ENCODE measurements at places on chromosomes 5 and 9. TPM values are rescaled to one million over a fixed set of nuclear protein-coding genes. Genes with fewer than 3 reads are reported as not detected.
A peak's percentile ranks its signal among the peaks of the same experiment; 100 is the strongest.

GRCh38 chr9:93151097-93151784 is 17.2 kb upstream of the NINJ1 start:
- DNase-seq = no peak

The OR13J1 gene
- total RNA-seq = not detected

DNA sequence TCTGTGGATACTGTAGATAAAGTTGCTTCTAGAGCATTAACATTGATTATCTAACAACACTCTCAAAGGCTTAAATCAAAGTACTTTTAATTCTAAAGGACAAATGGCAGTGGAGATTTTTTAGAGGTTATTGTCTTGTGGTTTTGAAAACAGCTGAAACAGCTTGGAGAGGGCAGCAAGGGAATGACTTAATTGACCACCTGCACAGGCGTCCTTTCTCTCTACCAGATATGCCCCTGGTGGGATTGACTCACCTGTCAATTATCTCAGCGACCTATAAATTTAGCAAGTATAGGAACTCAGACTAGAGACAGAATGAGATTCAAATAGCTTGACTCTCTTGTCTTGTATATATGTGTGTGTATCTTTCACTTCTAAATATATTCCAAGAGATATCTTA is 13.5 kb downstream of the ARL14EPL start:
- DNase-seq = no peak

The ADRB2 gene
- total RNA-seq = 0.59 TPM

The NRARP gene
- total RNA-seq = 0.12 TPM

DNA sequence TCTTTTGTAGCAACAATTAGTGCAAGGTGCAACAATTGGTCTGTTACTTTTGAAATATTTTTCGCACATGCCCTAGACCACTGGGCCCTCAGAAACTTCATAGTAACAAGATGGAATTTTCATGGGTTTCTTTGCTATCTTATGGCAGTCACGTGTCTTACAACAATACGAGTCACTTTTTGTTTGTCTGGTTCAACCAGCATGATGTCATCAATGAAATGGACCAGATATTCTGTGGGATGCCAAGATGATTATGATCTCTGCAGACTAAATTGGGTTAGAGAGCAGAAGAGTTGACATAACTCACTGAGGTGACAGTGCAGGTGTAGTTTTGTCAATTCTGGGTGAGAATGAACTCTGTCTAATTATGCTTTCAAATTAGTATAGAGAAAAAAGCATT is 239.6 kb upstream of the RIOK2 start:
- DNase-seq = no peak

DNA sequence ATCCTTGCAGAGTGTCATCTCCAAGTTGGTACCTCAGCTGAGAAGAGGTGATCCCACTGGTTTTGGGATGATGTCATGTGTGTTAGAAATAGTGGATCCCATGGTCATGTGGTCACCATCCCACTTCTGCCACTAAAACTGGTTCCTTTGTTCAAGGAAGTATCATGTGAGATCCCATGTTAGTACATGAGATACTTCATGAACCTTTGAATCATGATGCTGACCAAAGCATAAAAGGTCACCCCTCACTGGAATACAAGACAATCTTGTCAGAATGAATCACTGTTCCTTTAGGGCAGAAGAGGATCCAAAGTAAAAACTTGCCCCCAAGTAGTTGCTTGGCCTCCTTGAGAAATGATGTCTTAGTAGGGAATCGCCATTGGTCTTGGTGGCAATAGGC is 150.9 kb upstream of the MOCS2 start:
- no peak for DNase-seq

The NAIP gene
- total RNA-seq = 0.78 TPM

The ADAMTS2 gene
- total RNA-seq = 0.49 TPM

The FAM153A gene
- not detected for total RNA-seq

GRCh38 chr9:132506977-132507669 is 75.3 kb upstream of the BARHL1 start:
- no peak for DNase-seq

DNA sequence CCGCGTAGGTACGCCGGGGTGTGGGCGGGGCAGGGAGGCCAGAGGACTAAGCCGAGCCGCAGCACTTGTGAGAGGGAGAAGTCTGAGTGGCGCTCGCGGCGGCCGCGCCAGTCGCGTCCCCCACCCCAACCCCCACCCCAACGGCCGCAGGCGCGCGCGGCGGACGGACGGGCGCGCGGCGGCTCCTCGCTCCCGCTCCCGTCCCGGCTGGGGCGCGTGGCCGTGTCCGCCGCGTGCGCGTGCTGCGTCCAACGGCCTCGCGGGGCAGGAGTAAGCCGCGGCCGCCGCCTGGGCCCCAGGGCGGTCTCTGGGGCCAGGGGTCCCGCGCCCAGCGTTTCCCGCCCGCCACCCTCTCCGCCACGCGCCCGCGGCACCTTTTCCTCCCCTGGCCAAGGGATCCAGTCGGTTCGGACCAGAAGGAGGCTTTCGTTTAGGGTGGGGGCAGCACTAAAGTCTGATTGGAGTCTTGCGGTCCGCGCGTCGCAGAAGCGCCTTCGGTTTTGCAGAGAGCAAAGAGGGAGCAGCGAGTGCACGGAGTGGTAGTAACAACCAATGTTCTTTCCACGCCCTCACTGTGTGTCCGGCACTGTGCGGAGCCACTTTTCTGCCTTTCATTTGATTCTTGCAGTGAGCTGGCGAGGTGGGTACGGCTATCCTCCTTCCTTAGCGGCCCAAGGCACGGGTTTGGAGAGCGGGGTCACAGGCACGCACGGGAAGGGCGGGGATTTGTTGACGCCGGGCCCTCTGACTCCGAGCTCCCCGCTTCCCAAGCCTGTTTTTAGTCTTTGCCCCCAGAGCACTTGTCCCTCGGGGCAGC is 483 bp downstream of the G3BP1 start:
- peak; percentile 40 for DNase-seq

- DNase-seq = no peak
Observed at GRCh38 chr5:170737591-170737990, 45.9 kb upstream of the GABRP start.

DNA sequence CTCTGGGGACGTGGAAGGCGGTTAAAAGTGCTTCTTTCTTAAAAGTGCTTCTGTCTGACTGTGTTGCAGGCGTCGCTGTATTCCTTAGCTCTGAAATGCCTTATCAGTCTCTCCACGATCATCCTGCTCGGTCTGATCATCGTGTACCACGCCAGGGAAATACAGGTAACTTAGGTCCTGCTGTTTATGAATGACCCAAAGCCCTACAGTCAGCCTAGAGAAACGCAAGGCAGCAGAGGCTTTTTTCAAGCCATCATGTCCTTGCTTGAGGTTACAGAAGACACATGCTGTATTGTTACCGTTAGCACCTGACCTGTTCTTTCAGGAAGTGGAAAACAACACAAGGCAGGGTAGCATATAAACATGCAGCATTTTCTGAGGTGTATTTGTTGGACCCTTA is 2.0 kb downstream of the KCNN2 start:
- no peak for DNase-seq

DNA sequence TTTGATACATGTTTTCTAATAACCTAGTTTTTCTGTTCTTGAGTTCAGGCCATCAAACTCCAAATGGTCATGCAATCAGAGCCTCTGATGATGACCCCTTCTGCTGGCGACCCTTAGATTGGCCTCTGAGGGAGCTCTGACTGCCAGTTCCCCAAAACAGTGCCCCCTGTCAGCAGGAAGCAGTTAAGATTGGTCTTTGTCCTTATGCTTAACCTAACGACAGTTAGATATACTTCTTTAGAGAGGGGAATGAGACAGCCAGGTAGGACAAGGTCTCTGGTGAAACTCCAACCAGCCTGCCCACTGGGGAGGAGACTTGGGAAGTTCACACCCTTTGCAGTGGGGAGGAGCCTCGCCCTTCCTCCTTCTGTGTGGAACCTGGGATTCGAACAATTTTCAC is 390.4 kb upstream of the KIF2A start:
- DNase-seq = no peak

The SPACA9 gene
- 3.3 TPM for total RNA-seq

The ELP1 gene
- 24.2 TPM for total RNA-seq

- DNase-seq = no peak
Observed at GRCh38 chr9:81656004-81656403, 33.3 kb downstream of the TLE1 start.

DNA sequence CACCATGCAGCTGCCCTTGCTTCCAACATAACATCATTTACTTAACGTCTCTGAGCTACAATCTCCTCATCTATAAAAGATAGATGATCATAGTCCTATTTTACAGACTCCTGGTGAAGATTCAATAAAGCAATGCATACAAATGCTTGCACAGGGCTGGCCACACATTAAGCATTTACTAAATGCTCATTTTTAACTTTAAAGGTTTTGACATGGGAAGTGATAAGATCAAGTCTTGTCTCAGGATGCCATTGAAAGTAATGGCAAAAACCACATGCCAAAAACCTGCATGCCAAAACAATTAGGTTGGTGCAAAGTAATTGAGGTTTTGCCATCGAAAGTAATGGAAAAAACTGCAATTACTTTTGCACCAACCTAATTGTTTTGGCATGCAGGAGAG is 181.2 kb upstream of the ADRA1B start:
- no peak for DNase-seq

The FABP6 gene
- total RNA-seq = 3.6 TPM

DNA sequence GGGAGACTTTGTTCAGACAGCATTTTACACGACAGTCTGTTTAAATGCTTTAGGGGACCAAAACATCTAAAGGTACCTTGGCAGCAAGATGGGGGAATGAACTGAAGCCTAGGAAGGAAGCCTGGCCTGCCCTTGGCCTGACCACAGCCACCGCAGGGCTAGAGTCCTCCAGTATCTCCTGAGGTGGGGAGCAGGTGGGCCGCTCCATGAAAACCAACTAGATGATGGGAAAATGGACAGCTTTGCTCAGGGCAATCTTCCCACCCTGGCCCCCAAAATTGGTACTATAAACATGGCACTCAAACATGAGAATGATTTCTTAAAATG is 153.3 kb downstream of the AUH start:
- no peak for DNase-seq

The FCN2 gene
- not detected for total RNA-seq

The CLIC3 gene
- 1.7 TPM for total RNA-seq

GRCh38 chr9:7234144-7234543 is 476.4 kb downstream of the KDM4C start:
- peak; percentile 28 for DNase-seq

- DNase-seq = no peak
Observed at GRCh38 chr5:74226716-74227485, 413.6 kb downstream of the ENC1 start.

The TSSK1B gene
- total RNA-seq = not detected

- no peak for DNase-seq
Observed at GRCh38 chr5:84113246-84114105, 271.2 kb downstream of the EDIL3 start.

DNA sequence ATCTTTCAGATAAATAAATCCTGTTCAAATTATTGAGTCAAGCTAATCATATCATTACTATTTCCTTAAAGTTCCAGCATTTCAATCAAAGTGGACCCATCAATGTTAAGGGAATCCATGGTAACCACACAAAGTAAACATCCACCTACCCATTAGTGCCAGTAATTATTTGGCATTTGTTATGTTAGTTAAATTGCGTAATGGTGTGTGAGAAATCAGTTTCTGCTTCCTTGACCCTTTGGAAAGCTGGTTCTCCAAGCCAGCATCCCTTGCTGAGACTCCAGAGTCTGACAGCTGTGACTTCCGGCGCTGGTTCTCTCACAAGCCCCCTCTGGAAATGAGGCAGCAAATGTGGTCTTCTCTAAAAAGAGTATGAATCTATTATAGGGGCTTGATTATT is 308.6 kb upstream of the EFNA5 start:
- no peak for DNase-seq

- DNase-seq = no peak
Observed at GRCh38 chr9:130379649-130379970, 65.2 kb upstream of the ASS1 start.

GRCh38 chr5:124512236-124512635 is 234.2 kb downstream of the ZNF608 start:
- DNase-seq = peak; percentile 9

DNA sequence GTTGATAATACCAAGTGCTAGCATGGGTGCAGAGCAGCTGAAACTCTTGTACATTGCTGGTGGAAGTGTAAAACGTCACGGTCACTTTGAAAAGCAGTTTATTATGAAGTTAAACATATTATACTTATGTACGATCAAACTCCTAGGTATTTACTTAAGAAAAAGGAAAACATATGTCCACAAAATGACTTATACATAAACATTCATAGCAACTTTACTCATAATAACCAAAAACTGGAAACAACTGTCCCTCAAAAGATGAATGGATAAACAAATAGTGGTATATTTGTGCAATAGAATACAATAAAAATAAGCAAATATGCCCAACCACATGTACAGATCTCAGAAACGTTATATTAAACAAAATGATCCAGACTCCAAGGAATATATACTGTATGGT is 92.3 kb upstream of the TRIO start:
- no peak for DNase-seq

The FAM219A gene
- 11.2 TPM for total RNA-seq

The N4BP3 gene
- total RNA-seq = 0.12 TPM

GRCh38 chr9:134707031-134707680 is 65.6 kb downstream of the COL5A1 start:
- peak; percentile 96 for DNase-seq

DNA sequence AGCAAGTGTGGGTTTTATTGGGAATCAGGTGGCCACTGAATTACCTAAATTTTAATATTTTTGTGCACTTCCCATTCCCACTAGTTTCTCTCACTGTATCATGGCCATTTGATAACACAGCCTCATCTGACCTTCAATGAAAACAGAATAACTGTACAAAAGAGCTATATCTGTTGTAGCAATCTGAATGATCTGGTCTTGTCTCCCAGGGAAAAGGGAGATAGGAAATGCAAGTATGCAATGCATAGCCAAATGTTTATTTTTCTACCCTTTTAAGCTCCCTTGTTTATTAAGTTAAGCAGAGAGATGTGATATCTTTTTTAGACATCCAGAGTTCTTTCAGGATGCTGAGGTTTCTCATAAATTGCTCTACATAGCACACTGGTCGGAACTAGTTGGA is 288.3 kb upstream of the CLINT1 start:
- DNase-seq = no peak

DNA sequence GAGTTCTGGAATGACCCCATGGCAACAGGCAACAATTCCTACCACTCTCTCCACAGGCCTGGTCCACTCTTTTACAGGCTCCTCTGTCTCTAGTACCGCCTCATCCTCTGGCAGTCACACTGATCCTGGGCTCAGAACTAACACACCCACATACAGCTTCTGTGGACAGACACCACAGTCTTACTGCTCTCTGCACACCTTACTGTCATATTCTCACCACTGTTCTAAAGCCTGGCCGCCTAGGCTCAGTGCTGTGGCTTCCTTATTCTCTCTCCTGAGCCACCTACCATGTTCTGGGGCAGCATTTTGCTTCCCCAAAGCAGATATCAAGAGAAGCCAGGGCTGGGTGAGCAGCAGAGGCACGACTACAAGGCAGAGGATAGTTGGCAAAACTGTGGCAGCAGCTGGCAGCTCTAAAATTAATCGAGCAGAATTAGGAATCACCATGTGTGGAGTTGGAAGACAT is 14.8 kb downstream of the REEP5 start:
- DNase-seq = no peak
